Activated CD4-positive, alpha-beta T cell treated with anti-CD3 and anti-CD28 coated beads, Interleukin-10, Interleukin-2, amounts not matched to agents 100 ng/mL and 50 ng/mL, durations not matched to agents 16 hours and 8 hours (primary cell): ENCODE measurements at places on chromosomes 11 and 22.
A peak's percentile ranks its signal among the peaks of the same experiment; 100 is the strongest.

GRCh38 chr11:98512938-98513337 is 507.8 kb upstream of the CNTN5 start:
- no peak for DNase-seq

GRCh38 chr11:124745835-124746620 is 6.0 kb downstream of the VSIG2 start:
- peak; percentile 42 for DNase-seq

GRCh38 chr11:76095891-76096290 is 110.4 kb downstream of the WNT11 start:
- DNase-seq: no peak

DNA sequence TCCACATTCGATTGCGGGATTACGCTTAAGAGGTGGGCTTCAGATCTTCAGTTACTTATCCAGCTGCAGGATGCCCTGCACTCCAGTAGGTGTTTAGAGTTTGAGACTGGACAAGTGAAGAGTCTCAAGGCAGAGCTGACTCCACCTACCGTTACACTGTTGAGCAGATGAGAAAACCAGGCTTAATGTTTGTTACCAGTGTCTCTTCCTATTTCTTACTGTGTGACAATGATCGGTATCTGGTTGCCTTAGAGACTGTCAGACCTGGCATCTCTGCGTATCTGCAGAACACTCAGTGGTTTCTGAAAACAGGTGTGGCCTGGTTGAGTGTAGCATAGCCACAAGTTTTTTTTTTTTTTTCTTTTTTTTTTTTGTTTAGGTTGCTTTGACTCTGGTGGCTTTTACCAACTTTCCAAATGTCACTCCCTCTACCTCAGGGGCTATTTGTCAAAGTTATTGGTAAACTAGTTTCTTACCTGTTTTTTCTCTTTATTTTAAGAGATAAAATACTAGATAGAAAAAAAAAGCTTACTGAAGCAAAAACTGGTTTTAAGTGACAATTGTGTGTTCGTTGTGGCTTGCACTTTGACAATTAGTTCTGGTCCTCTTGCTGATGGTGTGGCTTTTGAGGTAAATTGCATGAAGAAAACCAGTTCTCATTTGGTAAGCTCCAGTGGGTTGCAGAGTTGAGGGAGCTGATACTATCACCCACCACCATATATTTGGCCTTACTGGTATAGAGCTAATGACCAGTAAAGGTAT is 284.8 kb downstream of the ETS1 start:
- peak; percentile 94 for DNase-seq

DNA sequence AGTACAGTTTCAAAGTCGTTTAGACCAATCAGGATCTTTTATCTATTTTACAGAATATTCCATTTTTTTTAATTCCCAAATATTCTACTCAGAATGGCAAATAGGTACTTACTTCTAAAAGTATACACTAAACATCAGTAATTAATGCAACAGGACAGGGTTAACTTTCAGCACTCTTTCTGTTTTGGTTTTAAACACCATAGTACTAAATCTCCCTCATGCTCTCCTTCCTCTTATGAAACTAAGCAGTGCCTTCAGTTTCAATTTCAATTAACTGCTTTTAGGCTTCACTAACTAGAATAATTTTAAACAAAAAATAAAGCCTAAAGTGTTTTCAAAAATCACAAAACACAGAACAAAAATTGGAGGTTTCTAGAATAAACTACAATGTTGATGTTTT is 57.9 kb downstream of the NOX4 start:
- no peak for DNase-seq

GRCh38 chr11:12642806-12643428 is 31.3 kb upstream of the TEAD1 start:
- no peak for DNase-seq

DNA sequence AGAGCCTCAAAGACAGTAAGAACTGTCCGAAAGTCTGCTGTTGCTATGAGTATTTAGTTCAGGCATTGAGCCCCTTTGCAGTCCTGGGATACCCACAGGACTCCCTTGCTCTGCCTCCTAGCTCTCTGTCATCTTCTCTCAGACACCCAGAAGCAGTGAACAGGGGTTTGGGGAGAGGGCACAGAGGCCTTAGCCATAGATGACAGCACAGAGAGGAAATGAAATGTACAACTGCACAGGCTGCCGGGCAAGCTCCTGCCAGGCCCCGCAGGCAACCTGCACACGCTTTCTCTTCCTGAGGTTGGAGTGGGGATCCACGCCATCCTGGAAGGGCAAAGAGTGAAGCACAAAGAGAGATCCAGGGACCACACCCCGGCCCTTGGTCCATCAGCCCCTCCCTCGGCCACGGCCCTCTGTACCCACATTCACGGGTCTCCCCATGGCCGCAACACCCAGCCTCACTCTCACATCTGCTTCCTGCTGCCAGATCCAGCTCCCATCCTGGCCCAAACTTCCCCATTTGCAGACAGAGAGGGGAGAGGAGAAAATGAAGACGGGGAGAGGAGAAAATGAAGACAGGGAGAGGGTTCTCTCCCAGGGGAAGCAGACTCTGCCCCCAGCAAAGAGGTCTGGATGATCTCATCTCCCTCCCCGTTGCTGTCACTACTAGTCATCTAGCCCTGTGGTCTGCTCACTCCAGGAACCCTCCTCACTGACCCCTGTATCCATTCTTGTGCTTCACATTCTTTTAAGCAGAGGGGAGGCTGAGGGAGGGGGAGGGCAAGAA is 40.7 kb downstream of the CD6 start:
- no peak for DNase-seq
